Hematopoietic multipotent progenitor cell treated with erythropoietin and hydrocortisone succinate and interleukin-3 and kit ligand, for 6 days (in vitro differentiated cells): ENCODE measurements at places on chromosomes 4 and X.

DNA sequence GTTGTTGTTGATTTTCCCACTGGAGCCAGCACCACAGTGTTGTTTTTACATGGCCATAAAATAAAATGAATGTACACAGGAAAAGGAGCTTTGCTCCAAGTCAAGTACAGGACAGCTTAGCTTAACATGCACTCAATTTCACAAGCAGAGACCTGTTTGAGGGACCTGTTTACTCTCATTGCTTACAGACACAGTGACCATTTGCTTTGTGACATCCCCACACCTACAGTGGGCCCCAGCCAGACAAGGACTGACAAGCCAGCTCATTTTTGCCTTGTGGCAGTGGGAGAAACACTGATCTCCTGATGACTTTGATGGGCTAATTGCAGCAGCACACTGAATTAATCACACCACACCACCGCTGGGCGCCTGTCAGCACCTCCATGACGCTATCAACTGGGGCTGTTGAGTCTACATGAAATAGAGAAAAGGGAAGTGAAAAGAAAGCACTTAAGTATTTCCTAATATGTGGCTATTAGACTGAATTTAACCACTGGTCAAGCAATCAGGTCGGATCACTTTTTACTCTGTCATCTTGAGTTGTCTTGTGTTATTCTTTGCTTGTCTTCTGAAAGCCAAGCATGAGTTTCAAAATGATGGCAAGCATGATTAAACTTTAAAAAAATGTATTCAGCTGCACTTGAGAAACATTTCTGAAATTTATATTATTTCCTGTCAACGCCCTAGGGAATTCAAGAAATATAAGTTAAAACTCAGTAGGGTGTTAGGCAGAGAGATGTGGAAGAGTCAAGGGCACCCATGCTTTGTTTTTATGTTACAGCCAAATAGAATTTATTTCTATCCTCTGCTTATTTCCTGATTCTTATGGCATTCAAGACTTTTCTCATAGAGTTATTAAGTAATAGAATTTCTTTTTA lies 557.7 kb downstream of the RAB28 start:
- DNase-seq = no peak

DNA sequence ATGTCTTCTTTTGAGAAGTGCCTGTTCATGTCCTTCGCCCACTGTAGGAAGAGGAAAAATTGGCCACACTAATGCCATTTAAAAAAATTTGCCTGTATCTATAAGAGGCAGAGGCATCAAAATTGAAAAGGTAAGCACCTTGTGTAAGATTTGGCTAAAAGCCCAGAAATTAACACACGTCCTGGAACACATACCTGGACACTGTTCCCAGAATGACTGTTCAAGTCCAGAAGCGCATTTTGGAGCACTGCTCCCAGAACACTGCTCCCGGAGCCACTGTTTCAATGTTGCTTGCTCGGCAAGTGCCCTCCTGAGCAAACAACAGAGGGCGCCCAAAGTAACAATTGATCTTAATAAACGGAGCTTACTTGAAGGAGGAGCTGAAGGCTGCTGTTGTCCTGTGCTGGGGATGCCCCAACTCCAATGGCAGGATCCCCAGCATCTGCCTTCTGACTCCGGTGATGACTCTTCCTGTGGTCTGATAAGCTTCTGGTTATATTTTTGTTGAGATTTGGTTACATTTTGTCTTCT lies 1958.6 kb downstream of the C4orf33 start:
- no peak for DNase-seq

DNA sequence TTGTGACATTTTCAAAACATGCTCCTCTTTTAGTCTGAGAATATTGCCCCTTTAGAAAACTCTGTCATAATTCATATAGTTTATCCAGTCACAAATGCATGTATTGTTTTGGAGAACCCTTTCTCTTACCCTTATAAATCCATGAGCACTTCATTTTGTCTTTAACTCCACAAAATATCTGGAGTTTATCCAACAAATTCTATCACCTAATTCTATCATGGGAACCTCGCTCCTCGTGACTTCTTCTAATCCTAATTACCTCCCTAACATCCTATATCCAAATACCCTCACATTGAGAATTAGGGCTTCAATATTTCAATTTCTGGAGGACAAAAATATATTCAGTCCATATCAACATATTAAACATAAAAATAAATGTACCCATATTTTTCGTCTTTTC lies 1565.9 kb downstream of the ARAP2 start:
- no peak for DNase-seq

DNA sequence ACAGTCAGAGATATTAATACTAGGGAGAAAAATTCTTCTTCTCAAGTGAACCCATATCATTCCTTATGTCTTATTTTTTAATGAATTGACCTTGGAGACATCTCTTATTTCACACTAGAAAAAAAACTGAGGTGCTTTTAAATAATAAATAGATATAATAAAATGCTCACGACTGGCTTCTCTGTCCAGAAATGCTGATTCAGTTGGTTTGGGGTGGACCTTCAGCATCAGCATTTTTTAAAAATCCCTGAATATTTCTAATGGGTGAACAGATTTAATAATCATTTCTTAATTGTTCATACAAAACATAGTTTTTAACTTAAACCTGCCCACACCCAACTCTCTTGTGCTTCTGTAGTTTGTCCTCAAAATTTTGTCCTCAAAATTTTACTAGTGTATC lies 283.9 kb downstream of the TECRL start:
- DNase-seq = no peak

GRCh38 chrX:31706466-31706865 lies 634.6 kb upstream of the FTHL17 start:
- no peak for DNase-seq

DNA sequence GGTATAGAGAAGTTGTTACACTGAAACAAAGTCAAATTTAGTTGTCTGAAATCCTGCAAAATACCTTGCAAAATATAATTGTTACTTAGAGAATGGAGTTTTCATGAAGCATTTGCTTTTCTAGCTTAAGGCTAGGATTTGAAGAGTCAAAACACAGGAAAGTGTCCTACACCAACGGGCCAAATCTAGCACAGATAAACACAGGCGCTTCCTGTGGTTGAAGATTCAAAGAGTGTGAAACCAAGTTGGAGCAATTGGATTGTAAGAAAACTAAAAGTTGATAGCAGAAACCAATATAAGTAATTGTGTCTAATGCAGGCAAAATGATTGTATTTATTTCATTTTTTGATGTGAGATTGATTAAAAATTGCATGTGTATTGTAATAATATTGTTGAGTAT lies 2002.5 kb upstream of the TENM3 start:
- no peak for DNase-seq

DNA sequence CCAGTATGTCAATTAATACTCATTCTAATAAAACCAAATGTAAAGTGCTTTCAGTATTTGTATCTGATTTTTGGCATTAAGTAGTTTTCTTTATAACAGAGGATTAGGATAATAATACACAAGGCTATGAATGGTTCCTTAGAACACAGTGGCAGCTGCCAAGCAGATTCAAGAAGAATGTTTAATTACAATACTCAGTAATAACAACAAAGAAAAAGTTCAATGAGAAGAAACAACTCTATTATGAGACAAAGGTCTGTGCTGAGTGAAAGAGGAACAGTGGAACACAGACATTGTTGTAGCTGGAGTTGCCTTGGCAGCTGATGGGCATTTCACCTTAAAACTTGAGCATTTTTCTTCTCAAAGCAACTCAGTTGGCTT lies 502.6 kb upstream of the NR3C2 start:
- no peak for DNase-seq

DNA sequence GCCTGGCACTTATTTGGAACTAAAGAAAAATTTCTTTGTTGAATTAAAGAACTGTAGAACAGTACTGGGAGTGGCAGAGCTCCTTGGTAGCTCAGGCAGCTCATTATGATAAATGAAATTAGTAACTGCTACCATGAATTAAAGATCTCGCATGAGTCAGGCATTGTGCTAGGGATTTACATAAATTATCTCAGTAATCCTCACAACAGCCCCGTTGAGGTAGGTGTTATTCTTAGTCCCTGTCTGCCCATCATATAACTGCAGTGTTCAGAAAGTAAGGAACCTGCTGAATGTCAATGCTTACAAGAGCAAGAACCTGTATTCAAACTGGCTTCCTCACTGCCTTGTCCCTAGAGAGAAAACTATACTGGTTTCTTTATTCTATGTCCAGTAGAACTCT lies 108.3 kb downstream of the NLGN4X start:
- DNase-seq = no peak

DNA sequence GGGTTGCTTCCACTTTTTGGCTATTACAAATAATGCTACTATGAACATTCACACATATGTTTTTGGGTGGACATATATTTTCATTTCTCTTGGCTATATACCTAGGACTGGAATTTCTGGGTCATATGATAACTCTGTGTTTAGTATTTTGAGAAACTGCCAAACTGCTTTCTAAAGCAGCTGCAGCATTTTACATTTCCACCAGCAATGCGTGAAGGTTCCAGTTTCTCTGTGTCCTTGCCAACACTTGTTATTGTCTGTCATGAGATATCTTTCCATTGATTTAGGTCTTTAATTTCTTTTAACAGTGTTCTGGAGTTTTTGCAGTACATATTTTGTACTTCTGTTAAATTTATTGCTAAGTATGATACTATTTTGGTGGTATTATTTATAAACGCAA lies 48.3 kb downstream of the CLCN5 start:
- no peak for DNase-seq

- DNase-seq = peak; percentile 59
Measured at GRCh38 chr4:123488916-123489315, 92.3 kb downstream of the SPRY1 start.

GRCh38 chrX:142043196-142043595 lies 139.5 kb downstream of the MAGEC1 start:
- DNase-seq = no peak

GRCh38 chr4:187415231-187415630 lies 580.3 kb upstream of the ZFP42 start:
- DNase-seq = no peak

- DNase-seq = no peak
Measured at GRCh38 chrX:20230406-20230805, 36.3 kb downstream of the RPS6KA3 start.

DNA sequence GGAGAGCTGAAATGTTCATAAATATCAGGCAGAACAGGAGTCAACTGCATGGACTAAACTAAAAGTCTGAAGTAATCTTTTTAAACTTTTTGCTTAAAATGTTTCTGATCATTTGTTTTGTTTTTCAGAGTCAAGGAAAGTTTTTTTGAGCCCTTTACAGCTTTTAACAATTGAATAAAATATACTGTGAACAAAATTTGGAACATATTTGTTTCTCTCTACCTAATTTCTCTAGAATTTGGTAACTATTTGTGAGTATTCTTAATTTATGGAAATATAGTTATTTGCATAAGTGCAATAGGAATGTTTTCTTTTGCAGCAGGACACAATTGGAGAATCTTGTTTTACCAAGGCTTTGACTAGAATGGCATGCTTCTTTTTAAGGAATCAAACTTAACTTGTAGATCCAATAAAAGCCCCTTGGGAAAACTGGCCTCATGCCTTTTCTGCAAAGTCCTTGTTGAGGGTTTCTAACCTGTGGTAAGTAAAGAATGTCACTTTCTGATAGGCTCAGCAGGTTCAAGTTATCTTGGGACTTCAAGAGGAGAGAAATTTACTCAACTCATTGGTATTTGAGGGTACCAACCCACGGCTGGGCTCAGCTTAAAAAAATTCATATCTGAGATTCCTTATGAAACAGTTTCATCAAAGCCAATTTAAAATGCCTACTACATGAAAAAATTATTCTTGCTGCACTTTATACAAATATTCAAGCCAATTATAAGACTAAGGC lies 91.5 kb downstream of the UPRT start:
- DNase-seq = no peak

DNA sequence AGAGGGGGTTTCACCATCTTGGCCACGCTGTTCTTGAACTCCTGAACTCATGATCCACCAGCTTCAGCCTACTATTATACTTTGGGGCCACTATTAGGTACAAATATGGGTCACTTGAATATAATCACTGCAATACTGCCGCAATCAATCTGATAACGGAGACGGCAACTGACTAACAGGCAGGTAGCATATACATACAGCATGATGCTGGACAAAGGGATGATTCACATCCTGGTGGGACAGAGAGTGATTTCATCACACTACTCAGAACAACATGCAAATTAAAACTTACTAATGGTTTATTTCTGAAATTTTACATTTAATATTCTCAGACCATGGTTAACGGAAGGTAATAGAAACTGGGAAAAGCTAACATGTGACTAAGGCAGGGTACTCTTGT lies 10.9 kb downstream of the LRBA start:
- no peak for DNase-seq

DNA sequence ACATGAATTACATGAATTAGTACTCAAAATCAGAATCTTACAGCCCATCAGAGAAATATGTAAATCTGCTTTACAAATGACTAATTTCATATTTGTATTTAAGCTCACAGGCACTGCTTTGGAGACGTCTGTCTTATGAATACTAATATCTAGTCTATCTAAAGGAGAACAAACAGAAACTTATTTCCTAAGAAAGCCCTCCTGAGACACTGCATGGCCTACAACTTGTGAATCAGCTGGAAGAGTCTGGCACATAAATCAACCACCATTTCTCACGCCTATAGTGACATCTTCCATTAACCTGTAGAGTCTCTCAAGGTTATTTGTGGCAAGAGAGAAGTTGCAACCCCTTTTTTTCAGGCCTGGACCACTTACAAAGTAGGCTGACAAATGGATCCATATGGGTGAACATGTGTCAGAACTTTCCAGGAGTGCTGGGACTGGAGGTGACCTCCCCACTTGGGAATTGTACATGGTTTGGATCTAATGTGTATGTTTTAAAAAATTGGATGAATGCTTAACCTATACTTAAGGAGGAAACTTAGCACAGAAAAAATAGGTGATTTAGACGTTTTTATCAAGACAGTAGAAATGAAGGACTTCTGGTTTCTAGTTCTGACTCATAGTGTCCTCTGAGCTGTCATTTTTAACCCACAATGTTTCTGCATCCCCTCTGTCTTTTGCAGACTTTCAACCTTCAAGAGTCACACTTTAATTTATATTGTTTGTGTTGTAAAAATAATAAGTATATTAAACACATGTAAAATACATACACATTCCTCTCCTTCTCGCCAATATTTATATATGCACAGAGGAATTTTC lies 83.2 kb upstream of the ARHGAP24 start:
- DNase-seq = no peak

DNA sequence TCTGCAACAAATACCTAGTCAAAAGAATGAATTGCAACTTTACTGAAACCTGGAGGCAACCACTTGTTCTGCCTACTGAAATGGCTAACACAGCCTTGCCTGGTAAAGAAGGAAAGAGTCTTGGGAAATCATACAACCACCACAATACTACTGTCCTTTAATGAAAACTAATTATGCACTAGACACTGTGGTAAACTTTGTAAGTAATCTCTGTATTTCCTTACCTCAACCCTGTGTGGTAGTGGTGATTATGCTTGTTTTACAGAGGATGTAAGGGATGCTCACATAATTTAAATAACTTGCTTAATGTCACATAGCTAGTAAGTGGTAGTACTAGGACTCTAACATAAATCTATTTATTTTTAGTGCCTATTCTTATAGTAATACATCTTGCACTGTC lies 44.7 kb downstream of the TMEM156 start:
- DNase-seq = no peak

DNA sequence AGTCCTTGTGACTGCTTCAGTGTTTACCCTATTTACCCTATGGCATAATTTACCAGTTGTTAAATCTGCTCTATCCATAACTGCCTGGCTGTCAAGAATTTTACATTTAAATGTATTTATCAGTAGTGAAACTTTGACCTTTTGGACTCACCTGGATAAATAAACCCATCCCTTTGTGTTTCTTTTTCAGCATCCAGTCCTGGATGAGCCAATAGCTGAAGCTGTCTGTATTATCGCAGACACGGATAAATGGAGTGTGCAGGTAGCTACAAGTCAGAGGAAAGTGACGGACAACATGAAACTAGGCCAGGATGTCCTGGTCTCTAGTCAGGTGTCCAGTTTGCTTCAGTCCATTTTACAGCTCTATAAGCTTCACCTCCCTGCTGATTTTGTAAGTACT lies 122.4 kb downstream of the FNIP2 start:
- no peak for DNase-seq
